NCI-H2029 (cell line): ENCODE measurements at places on chromosomes 4 and X.

DNA sequence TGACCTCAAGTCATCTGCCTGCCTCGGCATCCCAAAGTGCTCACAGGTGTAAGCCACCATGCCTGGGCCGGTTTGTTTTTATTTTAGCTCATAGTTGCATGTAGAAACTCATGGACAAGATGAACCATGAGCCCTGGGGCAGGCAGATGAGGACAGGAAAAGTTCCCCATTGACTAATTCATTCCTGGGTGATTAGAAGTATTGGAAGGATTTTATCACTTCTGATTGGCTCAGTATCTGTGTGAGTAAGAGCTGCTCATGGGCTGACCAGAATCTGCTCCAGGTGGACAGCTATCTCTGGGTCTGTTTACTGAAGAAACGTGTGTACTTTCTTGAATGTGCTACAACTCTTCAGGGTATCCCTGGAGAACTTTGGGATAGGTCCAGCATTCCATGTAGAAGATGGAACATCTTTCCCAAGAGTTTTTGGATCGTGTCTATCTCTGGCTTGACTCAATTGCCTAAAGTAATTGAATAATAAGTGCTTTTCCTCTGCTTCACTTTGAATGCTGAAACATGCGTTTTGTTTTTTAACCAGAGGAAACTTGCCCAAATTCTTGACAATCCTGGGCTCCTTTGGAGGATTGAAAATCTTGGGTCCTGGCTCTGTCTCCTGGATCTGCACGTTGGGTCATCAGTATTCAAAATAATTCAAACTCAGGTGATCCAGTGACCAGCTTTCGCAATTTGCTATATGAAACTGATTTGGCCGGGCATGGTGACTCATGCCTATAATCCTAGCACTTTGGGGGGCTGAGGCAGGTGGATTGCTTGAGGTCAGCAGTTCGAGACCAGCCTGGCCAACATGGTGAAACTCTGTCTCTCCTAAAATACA, 88.6 kb upstream of the DHRSX start:
- no peak for DNase-seq

DNA sequence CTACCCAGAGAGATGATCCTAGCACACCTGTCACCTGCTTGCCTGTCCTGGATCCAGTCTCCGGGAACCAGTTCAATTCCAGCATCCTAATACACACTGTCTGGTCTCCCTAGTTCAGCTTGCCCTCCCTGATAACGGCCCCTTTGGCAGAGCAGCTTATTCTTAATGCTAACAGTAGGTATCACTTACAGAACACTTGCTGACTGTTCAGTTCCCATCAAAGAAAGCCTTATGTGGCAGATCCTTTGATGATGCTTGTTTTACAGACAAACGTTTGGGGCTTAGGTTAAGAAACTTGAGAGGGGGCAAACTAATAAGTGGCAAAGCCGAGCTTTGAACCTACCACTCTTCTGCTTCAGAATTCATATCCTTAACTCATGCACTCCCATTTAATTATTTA, 890 bp downstream of the RASSF6 start:
- DNase-seq, result peak; percentile 56

GRCh38 chr4:68077737-68078136, 51.9 kb downstream of the TMPRSS11F start:
- DNase-seq, result no peak

DNA sequence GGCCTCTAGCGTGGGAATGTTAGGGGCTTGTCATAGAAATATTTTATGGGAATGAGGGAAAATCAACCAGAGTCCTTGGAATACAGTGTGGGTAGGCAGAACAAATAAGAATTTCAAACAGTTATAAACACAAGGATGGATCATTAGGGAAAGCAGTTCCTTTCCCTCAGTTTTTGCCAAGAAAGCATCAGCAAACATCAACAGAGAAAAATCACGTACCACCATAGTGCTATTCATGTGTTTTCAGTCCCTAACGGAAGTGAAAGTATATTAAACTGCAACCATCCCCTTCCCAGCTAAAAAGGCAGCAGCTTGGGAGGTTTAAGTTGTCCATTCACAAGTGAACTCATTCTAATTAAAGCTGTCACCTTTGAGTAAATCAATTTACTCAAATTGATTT, 334.4 kb upstream of the PCDH18 start:
- no peak for DNase-seq

DNA sequence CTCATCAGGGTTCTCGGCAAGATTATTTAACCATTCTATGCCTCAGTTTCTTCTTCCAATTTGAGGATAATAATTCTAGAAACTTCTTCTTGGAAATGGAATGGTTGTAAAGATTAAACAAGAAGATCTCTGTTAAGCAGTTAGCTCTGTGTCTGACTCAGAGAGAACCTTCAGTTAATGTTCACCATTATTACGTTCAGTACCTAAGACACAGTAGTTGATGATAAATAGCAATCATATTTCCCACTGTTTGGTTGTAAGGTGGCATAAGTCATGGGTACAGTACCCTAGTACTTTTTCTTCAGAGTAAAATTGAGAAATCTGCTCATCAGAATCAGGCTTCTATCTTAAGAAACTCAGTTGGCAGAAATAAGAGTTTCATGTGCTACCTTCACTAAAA, 366.5 kb upstream of the BOD1L1 start:
- DNase-seq, result no peak

DNA sequence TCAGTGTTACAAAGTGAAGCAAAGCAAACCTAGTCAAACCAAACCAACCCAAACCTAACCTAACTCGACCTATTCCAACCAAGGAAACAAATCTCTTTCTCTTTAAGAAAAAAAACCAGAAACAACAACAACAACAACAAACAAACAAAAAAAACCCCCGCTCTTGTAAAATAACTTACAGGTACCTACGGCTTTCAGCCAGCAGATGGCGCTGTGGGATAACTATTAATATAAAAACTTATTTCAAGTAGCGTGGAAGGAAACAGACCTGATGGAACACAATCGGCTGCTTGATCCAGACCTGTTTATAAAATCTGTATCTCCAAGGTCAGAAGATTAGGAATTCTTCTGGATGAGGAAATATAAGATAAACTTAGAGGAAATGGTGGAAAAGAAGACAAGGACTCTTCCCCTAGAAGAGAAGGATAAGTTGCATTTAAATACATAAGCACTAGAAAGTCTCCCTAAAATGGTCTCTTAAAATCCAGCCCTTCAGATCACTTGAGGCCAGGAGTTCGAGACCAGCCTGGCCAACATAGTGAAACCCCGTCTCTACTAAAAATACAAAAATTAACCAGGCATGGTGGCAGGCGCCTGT, 34.4 kb upstream of the CDKL5 start:
- peak; percentile 32 for DNase-seq

DNA sequence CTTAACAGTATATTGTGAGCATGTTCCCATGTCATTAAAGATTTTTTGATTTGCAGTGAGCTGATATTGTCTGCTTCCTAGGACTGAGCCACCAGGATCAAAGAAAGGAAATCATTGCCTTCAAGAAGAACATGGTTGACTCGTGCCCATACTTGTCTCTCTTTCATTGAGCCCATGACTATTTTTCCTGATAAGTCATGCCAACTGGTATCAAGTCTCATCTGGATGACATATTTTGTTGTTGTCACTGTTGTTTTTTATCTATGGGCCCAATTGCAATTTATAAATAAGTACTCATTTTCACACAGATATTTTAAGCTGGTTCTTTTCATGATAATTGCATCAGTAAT, 10.2 kb upstream of the RHOH start:
- DNase-seq, result no peak

DNA sequence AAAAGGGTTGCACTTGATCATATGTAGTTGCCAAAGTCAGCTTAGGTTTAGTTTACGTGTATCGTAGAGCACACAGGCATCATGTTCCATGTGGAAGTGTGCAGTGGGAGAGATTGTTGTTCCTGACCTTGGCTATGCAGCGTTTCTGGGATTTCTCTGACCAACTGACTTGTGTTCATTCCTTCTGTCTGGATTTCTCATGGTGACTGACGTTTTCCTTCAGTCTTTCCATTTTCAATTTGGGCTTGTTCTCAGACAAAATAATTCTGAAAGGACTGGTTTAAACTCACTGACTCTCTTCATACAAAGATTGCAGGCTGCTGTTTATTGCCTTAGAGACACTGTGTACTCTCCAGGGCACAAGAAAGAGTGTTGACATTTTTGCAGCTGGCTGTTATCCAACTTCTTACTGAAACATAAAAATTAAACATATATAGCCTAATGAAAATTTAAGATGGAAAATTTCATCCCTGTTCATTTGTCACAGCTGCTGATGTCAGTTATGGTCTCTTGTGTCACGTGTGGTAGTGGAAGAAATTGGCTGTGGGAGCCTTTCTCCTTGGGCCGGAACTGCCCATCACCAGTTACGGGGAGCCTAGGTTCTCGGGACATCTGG, 95.4 kb downstream of the TNIP2 start:
- no peak for DNase-seq

GRCh38 chr4:52657618-52658501, 1.2 kb downstream of the USP46 start:
- no peak for DNase-seq

DNA sequence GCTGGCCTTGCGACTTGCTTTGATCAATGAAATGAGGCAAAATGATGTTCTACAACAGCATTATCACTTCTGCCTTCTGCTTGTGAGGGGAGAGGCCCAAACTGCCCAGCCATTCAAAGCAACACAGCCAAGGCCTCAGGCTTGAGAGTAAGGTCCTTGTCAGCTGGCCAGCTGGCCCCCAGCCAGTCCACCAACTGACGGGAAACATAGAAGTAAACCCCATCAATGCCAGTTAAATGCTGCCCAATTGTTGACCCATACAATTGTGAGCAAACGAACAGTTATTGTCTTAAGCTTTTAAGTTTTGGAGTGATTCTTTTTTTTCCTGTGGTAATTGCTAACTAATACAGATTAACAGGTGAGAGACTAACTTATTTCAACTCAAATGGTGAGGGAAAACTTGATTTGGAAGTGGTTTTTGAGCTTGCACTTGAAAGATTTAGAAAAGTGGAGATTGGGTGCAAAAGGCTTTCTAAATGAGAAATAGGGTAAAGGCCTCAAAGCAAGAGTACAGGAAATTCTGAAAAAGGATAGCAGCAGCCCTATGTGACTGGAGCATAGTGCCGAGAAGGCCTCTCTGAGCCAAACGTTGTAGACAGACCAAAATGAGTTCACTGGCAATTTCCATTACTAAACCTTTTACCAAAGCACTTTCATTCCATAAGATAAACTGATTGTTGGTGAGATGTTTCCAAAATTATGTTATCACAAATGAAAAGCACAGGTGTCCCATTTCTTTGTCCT, 66.9 kb downstream of the ARHGEF38 start:
- DNase-seq, result peak; percentile 85

GRCh38 chrX:126985981-126986380, 166.5 kb downstream of the PRR32 start:
- DNase-seq, result no peak

- no peak for DNase-seq
These were observed 248.9 kb upstream of the UGT8 start for GRCh38 chr4:114349543-114350175.

DNA sequence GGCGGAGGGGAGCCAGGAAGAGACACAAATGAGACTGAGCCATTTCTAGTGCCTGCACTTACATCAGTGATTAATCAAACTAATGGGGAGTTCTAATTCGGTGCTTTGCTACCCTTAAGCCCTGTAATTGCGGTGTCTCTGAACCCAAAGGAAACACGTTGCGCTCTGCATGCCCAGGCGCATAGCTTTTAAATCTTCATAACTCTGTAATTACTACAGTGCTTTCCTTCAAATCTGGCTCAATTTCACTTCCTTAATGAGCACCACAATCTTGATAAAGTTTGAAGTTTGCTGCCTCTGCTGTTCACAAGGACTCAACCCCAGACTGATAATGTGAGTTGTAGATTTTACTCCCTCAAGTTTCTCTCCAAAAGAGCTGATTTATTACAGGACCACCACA, 5.7 kb upstream of the NHS start:
- DNase-seq, result no peak

DNA sequence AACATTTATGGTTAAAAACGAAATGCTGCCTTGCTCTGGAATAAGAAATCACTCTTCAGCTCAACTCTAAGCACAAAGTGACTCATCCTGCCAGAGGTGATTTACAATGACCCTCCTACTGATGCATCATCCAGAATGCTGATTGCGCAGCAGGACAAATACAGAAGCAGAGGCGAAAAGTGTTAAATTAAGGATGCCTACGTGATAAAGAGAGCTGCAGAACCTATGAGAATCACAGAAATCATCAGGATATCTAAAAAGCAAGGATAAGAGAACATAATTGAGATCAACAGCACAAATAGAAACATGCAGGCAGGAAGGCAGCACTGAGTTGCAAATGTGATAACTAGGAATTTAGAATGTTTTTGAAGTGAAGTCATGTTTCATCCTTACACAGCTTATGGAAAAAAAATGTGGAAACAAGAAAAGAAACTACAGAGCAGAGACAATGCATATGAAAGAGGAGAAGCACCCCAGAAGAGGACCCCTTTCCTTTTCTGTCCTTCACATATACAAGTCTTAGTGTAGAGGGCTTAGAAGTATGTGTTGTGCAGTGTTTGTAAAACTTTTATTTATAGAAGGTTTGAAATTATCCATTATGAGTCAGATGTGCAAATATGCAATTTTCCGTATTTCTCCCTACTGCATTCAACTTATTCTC, 188.4 kb downstream of the SLC7A11 start:
- no peak for DNase-seq

DNA sequence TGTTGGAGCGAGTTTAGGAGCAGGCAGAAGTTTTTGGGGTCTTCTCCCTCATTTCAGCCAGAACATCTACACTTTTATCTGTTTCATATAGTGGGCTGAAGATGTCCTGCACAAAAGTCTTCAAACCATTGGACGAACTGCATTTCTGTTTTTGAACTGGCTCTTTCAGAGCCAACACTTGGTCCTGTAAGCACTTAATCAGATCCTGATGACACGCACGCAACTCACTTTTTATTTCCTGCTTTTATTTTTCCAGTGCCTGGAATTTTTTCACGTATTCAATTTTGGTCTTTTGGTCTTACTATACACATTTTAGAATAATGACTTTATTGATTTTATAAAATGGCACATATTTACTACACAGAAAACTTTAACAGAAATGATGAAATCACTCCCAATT, 40.2 kb upstream of the NKX3-2 start:
- DNase-seq, result no peak

- DNase-seq, result no peak
These were observed 62.6 kb downstream of the CASP6 start for GRCh38 chr4:109640644-109641043.

DNA sequence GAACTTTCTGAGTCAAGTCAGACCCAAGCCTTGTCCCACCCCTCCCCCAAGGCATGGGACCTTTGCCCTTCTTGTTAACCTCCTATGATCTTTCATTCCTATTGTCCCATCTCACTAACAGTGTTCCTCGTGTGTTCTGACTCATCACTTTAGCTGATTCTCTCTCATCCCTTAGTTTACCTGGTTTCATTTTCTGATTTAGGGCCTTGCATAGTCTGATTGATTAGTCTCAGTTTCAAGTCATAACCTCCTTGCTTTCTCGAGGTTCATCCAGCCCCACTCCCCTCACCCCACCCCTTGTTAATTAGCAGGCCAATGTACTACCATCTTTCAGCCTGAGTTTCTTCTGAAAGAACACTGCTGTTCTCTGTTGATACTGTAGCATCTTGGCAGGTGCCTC, 517.4 kb downstream of the RPA4 start:
- no peak for DNase-seq
